AG08396 (cell line): ENCODE measurements at places on chromosomes 3 and 15.

DNA sequence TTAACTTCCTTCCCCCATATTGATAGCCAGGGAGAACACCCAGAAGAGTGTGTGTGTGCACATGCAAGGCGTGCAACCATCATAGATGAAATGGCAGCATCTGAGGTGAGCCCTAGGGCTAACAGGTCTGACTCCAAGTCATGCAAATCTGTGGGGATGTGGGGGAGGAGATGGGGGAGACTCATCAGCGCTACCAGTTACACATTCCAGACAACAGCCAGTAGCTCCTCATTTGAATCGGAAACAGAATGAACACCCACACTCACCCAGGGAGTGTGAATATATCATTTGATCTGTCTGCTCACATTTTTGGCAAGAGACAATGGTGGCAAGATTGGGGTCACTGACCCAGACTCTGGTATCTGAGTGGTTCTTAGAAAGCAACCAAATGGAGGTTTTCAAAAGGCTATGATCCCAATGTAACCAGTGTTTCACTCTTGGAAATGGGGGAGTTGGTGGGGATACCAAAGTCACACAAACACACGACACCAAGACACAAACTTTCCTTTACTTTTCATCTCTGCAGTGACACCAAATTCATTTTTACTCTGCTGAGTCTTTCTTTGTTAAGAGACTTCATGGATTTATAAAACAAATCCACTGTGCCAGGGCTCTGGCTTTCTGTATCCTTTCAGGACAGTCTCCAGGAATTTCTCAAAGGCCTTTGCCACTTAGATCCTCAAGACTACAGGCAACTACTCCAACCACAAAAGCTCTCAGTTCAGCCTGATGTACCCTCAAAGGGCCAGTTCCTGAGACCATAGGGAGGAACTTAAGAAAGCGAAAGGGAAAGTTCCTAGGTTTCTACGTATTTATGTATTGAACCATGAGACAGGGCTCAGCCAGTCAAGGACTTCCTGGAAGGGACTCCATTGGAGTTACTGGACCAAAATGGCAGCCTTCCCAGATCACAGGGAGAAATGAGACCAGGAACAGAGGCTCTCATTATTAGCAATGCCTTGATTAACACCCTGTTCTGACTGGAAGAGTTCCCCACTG, 2.2 kb downstream of the CDCP1 start:
- DNase-seq: no peak

DNA sequence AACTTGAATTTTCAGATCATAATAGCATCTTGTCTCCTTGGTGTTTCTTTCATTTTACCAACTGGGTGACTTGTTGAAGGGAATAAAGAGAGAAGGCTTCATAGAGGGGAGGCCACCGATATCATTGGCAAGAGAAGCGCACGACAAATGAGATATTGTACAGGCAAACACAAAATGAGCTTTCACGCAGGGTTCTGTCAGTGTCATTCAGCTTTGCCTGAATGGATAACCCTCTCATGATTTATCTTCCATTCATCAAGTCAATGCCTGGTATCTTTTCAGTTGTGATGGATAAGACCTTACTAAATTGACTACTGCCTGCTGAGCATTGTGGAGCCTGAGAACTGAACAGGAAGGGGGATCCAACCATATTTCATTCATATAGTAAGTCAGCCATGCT, 188.6 kb upstream of the EPHA3 start:
- DNase-seq: no peak

GRCh38 chr3:13657660-13658435, 108.9 kb downstream of the FBLN2 start:
- DNase-seq: peak; percentile 89

DNA sequence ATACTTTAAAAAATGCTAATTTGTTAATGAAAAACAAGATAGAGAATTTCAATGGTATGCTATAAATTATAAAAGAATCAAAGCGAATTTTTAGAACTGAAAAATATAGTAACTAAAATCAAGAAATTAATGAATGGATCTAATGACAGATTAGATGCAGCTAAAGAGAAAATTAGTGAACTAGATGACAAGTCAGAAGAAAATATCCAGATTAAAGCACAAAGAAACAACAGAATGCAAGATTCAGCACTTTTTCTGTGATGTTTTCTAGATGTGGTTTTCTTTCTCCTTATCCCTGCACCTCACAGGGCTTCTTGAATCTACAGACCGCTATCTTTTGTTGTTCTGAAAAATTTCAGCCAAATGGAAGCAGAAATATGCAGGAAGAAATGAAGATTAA, 54.4 kb downstream of the INO80 start:
- no peak for DNase-seq

DNA sequence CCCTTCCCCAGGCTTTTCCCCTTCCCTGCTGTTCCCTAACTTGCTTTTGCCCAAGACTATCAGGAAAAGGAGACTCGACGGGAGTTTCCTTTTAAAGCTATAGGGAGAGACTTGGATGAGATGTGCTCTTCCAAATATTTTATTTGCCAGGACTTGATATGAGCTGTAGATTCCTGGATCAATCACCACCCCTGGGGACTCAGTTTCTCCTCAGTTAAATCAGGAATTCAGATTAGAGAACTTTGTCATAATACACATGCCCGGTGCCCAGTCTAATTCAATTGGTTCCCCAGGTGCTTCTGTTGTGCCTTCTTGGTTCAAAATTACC, 46.6 kb downstream of the SMAD6 start:
- no peak for DNase-seq

DNA sequence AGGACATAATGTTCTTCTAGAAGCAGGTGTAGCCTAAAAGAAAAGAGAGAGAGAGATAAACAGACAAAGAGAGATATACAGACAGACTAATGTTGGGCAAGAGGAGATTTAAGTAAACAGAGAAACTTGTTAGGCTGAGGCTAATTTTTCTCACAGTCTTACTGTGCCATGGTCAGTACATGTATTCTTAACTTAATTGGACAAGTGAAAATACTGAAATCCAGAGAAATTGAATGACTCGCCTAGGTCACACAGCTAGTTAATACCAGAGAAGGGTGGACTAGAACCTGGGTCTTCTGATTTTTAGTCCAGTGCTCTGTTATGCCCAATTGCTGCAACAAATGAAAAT, 6.7 kb upstream of the ZNF609 start:
- no peak for DNase-seq

DNA sequence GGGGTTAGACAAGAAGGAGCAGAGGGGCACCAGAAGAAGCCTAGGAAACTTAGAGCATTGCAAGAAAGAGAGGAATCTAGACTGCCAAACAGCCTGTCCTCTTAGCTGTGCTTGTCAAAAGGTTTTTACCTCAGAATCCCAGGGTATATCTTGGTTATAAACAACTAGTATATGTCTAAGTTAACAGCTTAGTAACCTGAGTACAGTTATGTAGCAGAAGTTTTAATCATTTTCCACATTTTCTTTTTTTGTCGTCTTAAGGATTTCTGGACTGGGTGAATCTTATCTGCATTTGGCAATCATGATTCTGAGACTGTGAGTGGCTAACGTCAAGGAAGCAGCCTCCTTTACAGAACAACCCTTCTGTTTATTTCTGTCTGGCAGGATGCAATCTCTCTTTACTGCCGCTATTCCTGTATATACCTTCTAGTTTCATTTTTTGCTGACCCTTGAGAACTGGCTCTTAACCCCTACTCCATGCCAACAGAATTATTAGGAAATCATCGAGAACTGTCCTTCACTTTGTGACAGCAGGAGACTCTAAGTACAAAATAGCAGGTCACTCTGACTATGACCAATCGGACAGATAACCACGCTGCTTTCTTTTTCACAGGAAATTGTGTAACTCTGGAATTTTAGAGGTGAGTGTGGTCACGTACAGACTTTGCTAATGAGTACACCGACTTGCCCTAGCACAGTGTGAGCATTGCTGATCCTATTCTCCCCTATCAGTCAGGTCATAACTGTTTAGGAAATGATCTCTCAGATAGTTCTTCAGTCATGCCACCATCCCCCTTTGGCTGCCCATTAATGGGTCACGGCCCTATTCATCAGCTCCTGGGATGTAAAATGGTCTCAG, 3.3 kb upstream of the CP start:
- peak; percentile 62 for DNase-seq

DNA sequence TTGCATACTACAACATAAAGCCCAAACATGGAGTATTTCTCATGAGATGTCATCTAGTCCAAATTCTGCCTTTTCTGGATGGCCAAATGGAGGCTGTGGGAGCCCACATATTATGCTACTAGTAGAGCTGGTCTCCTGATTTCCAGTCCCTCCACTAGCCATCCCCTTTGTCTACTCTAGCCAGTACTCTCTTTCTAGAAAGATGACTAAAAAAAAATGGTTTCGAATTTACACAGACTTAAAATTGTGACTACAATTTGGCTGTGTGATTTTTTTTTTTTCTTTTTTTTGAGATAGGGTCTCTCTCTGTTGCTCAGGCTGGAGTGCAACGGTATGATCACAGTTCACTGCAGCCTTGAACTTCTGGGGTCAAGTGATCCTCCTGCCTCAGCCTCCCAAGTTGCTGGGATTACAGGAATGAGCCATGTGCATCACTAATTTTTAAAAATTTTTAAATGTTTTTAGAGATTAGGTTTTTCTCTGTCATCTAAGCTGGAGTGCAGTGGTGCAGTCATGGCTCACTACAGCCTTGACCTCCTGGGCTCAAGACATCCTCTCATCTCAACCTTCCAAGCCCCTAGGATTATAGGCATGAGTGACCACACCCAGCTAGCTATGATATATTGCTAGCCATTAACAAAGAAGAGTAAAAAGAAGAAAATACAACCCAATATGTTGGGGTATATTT, 273.9 kb downstream of the ADAMTSL3 start:
- no peak for DNase-seq

GRCh38 chr3:151322511-151322910, 5.9 kb upstream of the GPR87 start:
- DNase-seq: no peak

- DNase-seq: no peak
Measured at GRCh38 chr3:190169877-190170276, 49.2 kb upstream of the P3H2 start.

- no peak for DNase-seq
Measured at GRCh38 chr15:60993008-60993407, 236.1 kb downstream of the RORA start.

GRCh38 chr15:57784081-57784511, 77.6 kb downstream of the POLR2M start:
- no peak for DNase-seq

GRCh38 chr3:32870373-32871095, 52.7 kb downstream of the TRIM71 start:
- no peak for DNase-seq

- DNase-seq: peak; percentile 22
Measured at GRCh38 chr3:51559411-51559888, 20.9 kb downstream of the RAD54L2 start.

DNA sequence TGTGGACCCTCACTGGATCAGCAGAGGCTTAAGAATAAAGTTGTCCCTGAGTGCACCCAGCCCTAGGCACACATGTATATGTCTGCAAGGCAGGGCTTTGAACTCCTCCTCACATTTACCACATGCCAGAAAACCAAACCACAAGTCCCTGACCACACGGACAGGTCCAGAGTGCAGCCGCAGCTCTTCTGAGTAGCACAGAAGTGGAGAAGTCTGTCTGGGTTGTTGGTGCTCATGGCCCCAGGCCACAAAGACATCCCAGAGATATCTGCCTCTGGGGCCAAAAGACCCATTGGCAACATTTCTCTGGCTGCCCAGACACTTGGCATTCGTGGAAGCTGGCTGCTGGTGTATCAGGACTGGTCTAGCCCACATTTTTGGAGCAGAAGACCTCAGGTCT, 17.4 kb downstream of the SUSD5 start:
- DNase-seq: no peak

GRCh38 chr3:11289864-11290263, 17.7 kb downstream of the ATG7 start:
- DNase-seq: no peak

GRCh38 chr3:155102329-155102728, 22.2 kb downstream of the MME start:
- no peak for DNase-seq

GRCh38 chr3:117674321-117674720, 964.7 kb downstream of the TUSC7 start:
- DNase-seq: no peak

GRCh38 chr3:156687023-156687422, 12.6 kb downstream of the TIPARP start:
- no peak for DNase-seq

DNA sequence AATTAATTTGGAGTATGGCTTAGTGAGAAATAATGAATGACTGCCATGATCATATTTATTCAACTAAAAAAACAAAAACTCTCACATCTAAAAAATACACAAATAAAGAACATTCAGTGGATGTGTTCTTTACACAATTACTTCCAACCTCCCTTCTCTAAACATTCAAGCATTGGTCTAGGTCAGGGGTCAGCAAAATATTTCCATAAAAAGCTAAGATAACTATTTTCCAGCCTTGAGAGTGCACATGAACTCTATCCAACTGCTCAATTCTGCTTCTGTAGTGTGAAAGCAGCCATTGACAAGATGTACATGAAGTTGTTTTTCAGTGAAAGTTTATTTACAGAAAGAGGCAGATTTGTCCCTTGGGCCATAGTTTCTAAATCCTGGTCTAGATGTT, 406.3 kb downstream of the MAGI1 start:
- no peak for DNase-seq

DNA sequence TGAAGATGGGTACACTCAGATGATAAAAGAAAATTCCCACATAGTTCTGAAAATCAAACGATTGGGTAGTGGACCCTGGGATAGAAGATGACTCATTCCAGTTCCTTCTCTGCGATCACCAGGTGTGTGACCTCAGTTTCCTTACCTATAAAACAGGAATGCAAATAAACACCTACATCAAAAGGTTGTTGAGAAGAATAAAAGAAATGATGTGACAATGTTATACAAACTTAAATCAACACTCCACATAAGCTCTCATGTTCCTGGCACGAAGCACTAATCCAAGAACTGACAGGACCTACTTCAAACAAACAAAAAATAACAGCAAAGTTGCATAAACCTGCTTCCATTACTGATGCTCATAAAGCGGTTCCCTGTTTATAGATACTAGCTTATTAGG, 69.2 kb downstream of the RORA start:
- no peak for DNase-seq

- no peak for DNase-seq
Measured at GRCh38 chr15:57792724-57793449, 86.4 kb downstream of the POLR2M start.

DNA sequence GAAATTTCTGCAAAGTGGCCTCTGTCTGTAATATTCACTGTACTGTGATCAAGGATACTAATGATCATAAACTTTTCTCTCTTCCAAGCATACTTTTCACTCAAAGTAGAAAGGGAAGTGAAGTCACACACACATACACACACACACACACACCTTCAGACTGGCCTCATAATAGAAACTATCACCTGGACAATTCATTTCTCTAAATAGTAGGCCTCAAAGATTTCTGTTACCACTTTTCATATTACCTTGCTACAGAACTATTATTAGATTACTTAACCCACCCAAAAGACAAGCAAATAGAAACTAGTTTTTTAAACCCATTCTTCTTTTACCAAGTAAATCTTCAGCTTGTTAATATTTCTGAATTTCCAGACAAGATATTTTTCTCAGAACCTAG, 12.2 kb downstream of the CPB1 start:
- no peak for DNase-seq

DNA sequence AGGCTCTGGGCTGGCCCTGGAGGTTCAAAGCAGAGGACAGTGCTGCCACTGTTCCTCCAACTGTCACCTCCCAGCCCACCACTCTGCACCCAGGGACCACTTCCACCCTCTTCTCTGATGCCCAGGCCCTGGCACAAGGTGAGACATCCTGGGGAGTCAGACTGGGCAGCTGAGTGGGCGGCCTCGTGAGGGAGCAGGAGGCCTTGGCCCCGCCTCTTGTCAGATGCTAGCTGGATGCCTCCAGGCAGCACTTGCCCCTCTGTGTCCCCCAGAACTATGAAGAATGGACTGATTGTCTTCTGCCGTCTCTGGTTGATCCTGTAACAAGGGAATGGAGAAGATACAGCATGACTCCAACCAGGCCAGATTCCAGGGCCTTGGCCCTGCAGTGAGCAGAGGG, 191.0 kb upstream of the LINGO1 start:
- no peak for DNase-seq
